ENCODE measurements at places on chromosomes 2 and 18.

- no peak for DNase-seq
Observed at GRCh38 chr2:193783681-193784080, 1588.9 kb upstream of the TMEFF2 start.

GRCh38 chr2:81195774-81196382 lies 891.3 kb upstream of the LRRTM1 start:
- no peak for DNase-seq

DNA sequence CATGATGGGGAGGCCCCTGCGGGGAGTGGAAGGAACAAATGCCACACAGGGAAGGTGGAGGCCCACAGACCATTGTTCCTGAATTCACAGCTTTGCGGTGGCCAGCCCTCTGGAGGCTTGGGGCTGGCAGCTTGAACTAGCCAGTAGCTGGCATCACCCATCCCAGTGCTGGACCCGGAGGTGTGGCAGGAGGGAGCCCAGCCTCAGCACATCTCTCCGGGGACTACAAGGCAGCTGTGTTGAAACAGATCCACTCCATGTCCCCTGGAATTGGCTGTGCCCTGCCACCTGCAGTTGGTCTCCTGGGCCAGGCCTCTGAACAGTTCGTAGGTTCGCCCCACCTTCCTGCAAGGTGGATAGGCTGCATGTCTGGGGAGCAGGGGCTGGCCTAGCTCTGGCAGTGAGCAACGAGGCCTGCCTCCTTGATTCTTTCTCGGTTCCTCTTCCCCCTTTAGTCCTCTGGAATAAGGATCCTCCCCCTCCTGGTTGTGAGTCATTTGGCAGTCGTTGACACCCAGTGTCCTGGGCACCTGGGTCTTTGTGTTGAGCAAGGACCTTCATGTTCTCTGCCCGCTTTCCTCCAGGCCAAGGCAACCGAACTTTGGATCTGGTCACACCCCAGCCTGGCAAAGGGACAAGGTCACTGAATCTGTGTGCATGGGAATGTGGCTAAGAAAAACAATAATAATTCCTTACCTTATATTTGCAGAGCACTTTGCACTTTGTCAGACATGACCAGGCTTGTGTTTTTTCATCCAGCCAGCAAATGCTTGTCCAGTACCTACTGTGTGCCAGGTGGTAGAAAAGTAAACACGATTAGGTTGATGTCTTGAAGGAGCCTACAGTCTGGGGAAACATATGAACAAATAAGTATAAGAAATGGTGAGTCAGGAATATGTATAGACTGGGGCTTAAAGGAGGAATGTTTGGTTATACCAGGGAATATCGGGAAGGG lies 55.0 kb upstream of the MCFD2 start:
- DNase-seq: no peak

DNA sequence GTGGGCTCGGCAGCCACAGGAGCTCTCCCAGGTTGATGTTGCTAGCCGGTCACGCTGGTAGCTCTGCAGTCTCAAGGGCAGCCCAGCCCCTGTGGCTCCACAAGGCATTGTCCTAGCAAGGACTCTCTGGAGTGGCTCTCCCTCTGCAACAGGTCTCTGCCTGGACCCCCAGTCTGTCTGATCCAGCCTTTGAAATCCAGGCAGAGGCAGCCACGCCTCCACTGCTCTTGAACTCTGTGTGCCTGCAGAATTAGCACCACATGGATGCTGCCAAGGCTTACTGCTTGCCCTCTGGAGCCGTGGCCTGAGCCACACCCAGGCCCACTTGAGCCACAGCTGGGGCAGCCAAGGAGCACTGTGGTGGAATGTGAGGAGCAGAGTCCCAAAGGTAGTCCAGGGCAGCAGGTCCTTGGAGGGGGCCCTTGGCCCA lies 43.0 kb upstream of the FAHD2A start:
- DNase-seq: no peak

GRCh38 chr2:181589779-181590178 lies 67.1 kb downstream of the CERKL start:
- DNase-seq: no peak
